Peyer's patch (tissue), 4 donors: ENCODE measurements at places on chromosomes 2 and 18. TPM values are rescaled to one million over a fixed set of nuclear protein-coding genes. Genes with fewer than 3 reads are reported as not detected.

The CCDC121 gene
- total RNA-seq: 2.8 TPM

The VWA3B gene
- not detected for total RNA-seq

The IL36A gene
- total RNA-seq: not detected

The MATN3 gene
- not detected for total RNA-seq

The AMER3 gene
- total RNA-seq: 0.13 TPM

The RESP18 gene
- total RNA-seq: not detected

The SERPINB10 gene
- total RNA-seq: not detected

The CNTNAP5 gene
- total RNA-seq: not detected

The RAX gene
- not detected for total RNA-seq

The DES gene
- total RNA-seq: 574 TPM
